HepG2 (cell line): ENCODE measurements at places on chromosomes 3 and 15. TPM values are rescaled to one million over a fixed set of nuclear protein-coding genes. Genes with fewer than 3 reads are reported as not detected.
A peak's percentile ranks its signal among the peaks of the same experiment; 100 is the strongest.

- peak; percentile 38 for DNase-seq
Measured at GRCh38 chr3:171965067-171965712, 74.2 kb upstream of the FNDC3B start.

The ITIH3 gene
- 38.9 and 105 TPM in 2 replicates for total RNA-seq

DNA sequence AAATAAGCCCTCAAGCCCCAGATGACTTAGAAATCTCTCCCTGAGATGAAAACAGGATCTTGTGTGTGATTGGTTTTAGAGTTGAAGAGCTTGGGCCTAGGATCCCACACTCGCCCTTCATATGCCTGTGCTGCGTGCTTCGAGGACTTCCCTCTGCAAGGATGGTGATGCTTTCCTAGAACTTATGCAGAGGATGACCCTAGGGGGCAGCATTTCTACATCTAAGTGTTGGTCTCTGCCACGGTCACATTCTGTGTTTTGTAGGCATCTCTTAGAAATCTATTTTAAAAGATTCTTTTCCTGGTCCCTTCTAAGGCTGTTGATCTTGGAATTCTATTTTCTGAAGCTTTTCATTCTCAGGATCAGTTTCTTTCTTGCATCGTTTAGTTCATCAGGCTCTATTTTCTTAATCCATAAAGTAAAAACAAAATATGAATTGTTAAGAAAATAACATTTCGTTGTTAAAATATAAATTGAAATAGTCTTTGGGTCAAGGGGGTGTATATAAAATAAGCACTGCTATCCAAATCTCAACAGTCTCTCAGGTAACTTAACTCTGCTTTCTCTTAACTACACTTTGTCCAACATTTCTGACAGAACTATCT is 45.7 kb downstream of the WDR76 start:
- DNase-seq = peak; percentile 57

DNA sequence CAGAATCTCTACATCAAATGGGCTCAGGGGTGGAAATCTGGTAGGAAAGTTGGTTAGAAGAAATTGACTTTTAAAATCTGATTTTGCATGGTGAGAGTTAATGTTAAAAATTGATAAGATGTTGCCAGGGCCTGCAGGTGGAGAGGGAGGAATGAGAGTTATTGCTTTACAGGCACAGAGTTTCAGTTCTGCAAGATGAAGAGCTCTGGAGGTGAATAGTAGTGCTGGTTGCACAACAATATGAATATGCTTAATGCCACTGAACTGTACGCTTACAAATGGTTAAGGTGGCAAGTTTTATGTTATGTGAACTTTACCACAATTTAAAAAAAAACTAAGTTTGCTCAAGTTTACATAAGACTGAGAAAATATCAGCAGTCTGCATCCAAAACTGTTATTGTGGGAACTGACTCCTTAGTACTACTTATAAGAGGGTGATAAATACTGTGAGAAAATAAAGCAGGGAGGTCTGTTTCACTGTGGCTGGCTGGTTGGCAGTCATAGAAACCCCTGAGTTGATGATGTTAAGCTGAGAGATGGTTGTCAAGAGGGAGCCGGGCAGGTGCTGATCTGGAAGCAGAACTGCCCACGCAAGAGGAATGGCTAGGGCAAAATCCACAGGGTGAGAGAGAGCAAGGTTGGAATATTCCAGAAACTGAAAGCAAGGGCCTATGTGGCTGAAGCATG is 144.9 kb downstream of the EDEM1 start:
- no peak for DNase-seq

The FETUB gene
- total RNA-seq = 1.3 and 2.1 TPM in 2 replicates

The CPN2 gene
- 16.3 and 27.7 TPM in 2 replicates for total RNA-seq

DNA sequence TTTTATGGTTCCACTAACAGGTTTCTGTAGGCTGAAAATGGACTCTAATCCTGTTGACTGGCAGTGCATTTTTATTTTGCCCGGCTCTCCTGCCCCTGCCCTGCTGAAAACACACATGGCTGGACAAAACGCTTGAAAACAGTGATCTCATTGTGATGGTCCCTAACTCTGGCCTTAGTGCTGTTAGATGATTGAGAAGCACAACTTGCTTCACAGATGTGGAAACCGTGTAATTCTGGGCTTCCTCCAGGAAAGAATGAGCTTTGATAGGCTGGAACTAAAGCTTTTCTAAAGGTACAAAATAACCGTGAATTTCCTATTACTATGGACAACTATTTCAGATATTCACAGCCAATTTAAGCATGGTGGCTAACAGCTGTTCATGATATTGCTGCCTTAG is 121.4 kb downstream of the VGLL3 start:
- no peak for DNase-seq

DNA sequence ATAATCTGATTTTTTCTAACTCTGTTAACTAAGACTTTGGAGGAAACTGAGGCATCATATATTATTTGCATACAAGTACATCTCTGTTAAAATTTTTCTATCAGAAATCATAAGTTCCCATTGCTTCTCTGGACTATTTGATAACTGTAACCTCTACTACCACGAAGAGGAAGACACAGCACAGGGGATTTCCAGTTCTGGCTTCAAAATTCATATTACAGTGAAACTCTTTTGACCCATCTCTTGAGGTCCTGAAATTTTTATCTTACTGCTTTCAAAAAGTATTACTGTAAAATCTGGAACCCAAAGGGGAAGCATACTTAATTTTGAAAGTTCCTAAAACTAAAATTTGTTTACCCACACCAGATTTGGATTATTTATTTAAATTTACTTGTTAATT is 4.2 kb downstream of the PLSCR1 start:
- DNase-seq = no peak
